ENCODE measurements at places on chromosomes 7 and 10.

- DNase-seq, result peak; percentile 48
These were observed 40.3 kb downstream of the CD36 start for GRCh38 chr7:80678707-80679106.

DNA sequence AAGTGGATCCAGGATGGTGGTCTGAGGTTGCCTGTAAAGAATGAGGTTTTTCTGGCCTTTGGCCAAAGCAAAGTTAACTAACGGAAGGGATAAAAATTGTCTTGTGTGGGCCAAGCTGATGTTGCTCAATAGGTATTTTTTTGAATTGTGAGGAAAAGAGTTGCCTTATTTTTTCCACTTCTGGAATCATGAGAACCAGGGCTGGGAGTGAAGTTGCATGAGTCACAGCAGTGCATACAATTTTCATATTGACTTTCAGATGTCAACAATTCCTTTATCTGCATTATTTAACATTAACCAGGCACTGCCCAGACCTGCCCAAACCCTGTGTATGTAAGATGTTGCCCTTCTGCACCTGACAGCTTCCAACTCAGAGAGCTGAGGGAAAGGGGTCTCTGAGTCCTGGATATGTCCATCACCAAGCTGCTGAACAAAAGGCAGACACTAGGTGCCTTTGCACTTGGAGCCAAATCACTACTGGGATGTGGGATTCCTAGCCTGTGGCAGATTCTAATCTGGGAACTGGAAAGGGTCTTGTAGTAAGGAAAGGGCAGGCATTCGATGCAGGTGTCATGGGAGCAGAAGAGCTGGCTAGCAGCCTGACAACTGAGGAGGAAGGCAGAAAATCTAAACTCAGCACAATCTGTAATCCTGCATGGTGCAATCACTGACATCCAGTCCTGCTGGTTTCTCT lies 52.3 kb upstream of the SLC35B4 start:
- no peak for DNase-seq

GRCh38 chr10:50554376-50554994 lies 69.3 kb downstream of the SGMS1 start:
- DNase-seq, result no peak

- DNase-seq, result peak; percentile 26
These were observed 260.8 kb downstream of the DYNC1I1 start for GRCh38 chr7:96033009-96033598.

DNA sequence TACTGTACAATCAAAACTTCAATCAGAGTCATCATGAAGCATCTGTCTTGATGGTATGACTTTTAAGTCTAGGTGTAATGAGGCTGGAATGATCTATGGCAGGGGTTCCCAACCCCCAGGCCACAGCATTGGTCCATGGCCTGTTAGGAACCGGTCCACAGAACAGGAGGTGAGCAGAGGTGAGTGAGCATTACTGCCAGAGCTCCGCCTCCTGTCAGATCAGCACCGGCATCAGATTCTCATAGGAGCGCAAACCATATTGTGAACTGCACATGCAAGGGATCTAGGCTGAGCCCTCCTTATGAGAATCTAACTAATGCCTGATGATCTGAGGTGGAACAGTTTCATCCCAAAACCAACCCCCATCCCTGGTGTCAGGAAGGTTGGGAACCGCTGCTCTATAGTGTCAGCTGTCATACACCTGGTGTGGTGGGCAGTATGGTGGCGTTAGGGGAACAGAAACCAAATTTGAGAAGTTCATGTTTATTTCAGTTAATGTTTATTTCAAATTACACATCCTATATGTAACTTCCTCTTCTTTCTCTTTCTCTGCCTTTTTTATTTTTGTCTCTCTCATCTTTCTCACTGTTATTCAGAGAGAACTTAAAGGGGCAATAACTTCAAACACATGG lies 432.6 kb downstream of the TNS3 start:
- no peak for DNase-seq

DNA sequence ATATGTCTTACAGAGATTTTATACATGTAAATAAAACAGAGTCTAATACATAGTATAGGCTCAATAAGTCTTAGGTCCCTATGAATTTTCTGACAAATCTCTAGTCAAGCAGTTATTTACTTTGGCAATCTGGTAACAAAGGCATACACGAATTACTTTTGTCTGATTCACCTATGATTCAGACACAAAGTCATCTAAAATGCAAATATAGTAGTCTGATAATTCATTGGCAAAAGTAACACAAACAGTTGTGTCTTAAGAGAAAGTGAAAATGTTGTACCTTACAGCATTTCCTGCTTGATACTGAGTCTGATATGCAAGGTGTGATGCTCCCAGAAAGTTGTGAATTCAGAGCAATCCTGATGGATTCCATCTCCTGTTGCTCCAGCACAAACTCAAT lies 209.4 kb upstream of the PRSS1 start:
- no peak for DNase-seq

DNA sequence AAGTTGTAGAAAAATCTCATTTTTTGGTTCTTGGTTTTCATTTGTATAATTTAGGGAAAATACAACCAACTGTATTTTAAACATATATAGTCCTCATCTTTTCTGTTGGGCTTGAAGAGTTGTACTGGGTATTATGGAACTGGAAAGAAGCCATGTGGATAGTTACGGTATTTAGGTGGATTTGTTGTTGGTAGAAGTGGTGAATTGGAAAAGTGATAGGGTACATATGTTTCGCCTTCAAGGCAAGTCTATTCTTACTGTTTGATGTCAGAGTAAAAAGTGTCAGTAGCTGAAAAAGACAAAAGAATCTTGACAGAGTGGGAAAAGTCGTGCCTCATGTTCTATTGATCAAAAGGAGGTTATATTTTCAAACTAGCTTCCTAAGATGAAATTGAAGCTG lies 64.6 kb downstream of the GBF1 start:
- DNase-seq, result no peak

DNA sequence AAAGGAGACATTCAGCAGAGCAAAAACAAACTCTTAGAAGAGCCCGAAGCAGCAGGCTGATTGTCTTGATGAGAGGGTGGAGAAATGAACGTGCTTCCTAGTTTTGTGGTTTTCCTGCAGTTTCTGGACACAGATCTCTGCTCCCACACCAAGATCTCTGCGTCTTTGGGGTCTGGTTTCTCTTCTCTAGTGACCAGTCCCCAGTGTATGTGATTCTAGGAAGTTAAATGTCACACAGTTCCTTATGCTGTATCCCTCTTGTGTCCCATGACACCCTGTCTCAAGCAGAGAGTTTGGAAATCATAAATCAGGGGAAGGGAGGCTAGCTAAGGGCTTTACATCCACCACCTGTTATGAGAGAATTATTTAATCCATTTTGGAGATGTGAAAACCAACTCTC lies 55.4 kb upstream of the KLF14 start:
- no peak for DNase-seq

- DNase-seq, result no peak
These were observed 239.9 kb downstream of the ADRA2A start for GRCh38 chr10:111316722-111317212.

- no peak for DNase-seq
These were observed 235.0 kb downstream of the FANK1 start for GRCh38 chr10:126131341-126131740.

GRCh38 chr10:132570771-132571649 lies 33.4 kb downstream of the INPP5A start:
- DNase-seq, result no peak

DNA sequence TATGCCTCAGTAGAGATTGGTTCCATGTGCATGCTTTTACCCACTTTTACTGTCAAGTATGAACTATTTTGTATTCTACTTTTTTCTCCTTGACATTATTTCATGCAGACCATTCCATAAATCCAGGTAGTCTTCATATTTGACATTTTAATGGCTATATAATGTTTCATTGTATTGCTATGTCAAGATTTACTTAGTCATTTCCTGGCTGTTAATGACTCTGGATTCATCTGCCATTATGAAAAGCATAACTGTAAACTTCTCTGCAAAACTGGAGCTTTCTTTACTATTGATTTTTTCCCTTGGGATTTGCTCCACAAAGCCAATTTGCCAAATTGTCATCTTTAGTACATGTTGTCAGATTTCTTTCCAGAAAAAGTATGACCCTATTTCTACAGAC lies 6.8 kb upstream of the MSRB2 start:
- DNase-seq, result no peak

DNA sequence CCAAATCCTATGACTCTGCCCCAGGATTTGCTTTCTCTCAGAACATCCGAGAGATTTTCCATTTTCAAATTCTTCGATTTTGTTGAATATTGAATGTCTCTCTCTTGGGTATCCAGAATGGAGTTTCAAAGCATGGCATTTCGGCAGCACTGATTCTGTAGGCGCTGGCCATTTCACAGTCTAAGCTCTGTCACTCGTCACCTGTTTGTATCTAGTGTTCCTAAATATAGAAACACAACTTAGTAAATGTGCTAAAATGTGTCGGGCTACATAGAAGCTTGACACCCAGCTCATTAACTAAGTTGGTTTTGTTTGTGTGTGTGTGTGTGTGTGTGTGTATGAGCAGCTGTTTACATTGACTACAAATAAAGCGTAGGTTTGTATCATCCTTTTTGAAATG lies 173.5 kb upstream of the FZD1 start:
- no peak for DNase-seq

DNA sequence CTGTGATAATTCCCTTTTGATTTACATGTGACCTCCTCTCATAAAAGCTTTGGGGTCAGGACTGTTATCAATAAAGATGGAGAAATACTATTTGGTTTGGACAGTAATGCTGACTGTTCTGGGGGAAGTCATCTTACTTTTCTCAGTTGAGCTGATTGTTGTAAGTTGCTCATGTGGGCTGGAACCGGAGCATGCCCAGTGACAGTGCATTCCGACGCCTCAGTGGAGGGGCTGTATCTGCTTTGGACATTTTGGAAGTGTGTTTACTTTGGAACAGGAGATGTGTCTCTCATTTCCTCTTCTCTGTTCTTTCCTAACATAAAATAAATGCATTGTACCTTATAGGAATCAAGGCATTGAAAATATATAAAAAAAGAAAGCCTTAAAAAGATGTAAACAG lies 30.1 kb downstream of the RBM33 start:
- DNase-seq, result no peak

GRCh38 chr10:50419091-50419490 lies 167.8 kb upstream of the ASAH2 start:
- peak; percentile 94 for DNase-seq

DNA sequence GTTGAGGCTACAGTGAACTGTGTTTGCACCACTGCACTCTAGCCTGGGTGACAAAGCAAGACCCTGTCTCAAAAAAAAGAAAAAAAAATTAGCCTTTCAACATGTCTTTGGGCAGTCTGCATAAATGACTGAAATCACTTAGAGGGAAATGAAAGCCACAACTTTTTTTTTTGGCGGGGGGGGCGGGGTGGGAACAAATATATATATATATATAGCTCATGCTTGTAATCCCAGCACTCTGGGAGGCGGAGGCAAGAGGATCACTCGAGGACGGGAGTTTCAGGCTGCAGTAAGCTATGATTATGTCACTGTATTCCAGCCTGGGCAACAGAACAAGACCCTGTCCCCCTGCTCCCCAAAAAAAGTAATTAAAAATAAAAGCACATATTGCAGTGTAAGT lies 23.4 kb upstream of the MICU1 start:
- no peak for DNase-seq

- peak; percentile 97 for DNase-seq
These were observed 20.4 kb downstream of the SLC13A4 start for GRCh38 chr7:135707570-135707966.

- no peak for DNase-seq
These were observed 149.2 kb upstream of the GHITM start for GRCh38 chr10:83990126-83990525.

DNA sequence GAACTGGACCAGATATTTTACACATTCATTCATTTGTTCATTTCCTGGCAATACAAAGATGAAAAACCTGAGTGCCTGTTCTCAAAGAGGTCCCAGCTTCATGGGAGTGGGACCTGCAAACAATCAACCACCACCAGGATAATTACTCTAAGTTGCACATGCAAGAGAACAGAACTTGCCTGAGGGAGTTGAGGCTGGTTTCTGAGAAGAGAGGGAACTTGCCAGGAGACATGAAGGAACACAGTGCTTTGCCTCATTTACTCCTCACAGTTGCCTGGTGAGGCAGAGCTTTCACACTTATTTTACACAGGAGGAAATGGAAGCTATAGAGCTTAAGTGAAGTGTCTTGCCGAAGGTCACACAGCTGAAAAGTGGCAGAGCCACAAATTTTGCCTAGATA lies 170.1 kb downstream of the SORCS3 start:
- no peak for DNase-seq

- DNase-seq, result no peak
These were observed 29.4 kb downstream of the CDH23 start for GRCh38 chr10:71426058-71426605.

- DNase-seq, result no peak
These were observed 23.2 kb downstream of the NKX2-3 start for GRCh38 chr10:99555825-99556523.

GRCh38 chr7:139168479-139168878 lies 59.0 kb upstream of the ZC3HAV1 start:
- no peak for DNase-seq

- DNase-seq, result peak; percentile 84
These were observed 4.2 kb downstream of the ZNF746 start for GRCh38 chr7:149493366-149493765.

DNA sequence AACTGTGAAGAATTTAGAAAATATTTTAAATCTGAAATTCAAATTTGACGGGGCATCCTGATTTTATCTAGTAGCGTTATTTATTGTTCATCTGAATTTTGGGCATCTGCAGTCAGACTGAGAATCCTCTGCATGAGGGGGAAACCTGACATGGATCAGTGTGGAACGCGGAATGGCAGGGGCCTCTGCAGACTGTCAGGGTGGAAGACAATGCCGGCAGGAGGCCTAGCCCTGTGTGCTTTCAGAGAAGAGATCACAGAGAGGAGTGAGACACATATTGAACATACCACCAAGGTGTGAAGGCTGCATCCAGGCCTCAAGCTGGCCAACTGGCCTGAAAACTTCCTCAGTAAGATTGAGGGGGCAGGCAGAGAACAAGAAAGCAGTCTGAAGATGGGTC lies 921.1 kb upstream of the GHITM start:
- DNase-seq, result no peak

DNA sequence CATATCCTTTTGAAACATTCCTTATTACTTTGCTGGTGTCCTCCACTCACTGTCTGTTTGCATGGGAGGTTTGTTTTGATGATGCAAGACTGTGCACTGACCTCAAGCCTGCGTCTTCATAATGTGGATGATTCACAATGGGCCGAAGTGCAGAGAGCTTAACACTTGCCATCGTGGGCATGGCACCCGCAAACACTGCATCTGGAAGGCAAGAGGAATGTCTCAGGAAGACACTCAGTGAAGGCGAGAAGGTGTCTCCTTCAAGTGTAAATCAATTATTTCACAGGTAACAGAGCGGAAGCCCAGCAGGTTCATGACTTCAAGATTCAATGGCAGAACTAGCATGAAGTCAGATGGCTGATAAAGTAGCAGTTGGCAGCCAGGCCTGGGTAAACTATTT lies 98.1 kb downstream of the DPY19L1 start:
- DNase-seq, result no peak

- DNase-seq, result no peak
These were observed 123.4 kb downstream of the REEP3 start for GRCh38 chr10:63644418-63645142.

GRCh38 chr10:104328896-104329710 lies 9.2 kb downstream of the ITPRIP start:
- DNase-seq, result peak; percentile 100
